ENCODE measurements at places on chromosomes 2 and 18.

DNA sequence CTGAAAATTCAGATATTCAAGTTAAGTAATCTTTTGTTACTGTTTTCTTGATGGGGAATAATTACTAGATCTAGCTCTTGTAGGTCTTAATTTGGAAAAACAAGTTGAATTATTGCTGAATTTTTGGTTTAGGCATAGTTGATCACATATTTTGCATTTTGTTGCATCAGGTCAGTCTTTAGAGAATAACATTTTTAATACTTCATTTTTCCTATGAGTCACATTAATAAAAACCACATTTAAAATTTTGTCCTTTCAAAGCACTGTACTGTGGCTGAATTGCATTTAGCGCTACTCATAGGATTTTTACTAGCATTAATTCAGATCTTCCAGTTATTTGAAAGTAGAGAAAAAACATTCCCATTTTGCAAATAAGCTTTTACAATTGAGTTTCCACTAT lies 23.2 kb downstream of the MAP4K4 start:
- DNase-seq: no peak

GRCh38 chr18:74006143-74006542 lies 141.5 kb downstream of the FBXO15 start:
- DNase-seq: no peak

DNA sequence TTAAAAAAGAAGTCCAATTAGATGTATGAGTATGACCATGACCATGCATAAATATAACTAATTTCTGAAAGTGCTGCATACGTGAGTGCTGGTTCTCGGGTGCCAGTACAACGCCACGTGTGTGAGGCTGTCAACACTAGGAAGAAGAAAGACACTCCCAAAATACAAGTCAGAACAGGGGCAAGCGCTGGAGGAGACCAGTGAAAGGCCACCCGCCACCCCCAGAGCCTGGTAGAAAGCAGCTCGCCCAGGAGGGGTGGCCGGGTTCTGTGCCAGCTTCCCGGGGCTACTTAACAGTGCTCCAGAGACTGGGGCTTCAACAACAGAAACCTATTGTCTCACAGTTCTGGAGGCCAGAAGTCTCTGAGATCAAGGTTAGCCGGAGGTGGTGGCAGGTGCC lies 147.6 kb downstream of the RTP5 start:
- no peak for DNase-seq

DNA sequence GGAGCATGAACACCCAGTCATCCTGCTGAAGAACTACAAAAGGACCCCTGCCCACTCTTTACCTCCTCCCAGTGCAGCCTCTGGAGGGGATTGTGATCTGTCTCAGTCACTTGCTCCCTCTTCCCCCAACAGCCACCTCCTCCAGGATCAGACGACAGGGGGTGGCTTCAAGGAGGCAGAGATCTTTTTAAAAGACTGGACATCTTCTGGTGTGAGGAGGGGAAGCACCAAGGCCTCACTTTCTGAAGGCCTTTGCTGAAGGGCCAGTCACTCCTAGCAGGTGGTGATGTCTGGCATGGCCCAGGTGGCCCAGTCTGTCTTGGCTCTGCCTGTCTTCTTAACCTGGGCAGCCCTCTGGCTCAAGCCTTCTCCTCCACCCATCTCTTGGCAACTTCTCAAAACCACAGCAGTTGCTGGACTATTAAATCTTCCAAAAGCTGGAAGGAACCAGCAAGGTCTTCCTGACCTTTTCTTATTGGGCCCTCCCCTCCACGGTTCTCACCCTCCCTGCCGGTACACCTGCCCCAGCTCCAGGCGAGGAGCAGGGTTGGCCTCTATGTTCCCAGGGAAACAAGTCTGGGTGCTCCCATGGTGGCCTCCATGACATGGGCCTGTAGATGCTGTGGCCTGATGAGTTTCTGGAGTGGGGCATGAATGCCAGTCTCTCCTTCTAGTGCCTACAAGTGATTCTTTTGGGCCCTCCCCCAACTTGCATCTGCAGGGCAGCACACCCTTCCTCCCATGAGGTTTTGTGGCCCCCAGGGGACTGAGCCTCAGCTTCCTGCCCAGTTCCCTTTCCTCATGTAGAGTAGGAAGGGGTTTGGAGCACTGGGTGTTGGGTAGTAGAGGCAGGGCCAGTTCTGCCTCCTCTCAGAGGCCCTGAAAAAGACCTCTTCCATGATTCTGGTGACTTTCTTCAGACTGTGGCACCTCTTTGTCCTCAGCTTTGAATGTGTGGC lies 5.0 kb upstream of the ATP6V1B1 start:
- DNase-seq: no peak

DNA sequence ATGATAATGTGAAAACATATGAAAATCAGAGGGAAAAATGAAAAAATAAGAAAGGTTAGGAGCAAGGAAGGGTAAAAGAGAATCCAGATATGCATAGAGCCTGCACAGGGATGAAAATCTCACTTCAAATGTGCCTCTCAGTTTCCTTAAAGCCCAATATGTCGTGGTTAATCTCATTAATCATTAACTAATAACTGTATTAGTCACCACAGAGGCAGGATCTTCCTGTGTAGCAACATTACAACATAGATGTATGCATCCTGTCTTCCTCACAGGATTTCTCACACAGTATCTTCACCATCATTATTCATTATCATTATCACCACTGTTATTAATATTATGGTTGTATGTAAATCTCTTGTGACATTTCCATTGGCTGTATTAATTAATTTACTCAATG lies 361.2 kb upstream of the SOX11 start:
- no peak for DNase-seq

GRCh38 chr18:58541789-58542425 lies 87.0 kb downstream of the ALPK2 start:
- no peak for DNase-seq

DNA sequence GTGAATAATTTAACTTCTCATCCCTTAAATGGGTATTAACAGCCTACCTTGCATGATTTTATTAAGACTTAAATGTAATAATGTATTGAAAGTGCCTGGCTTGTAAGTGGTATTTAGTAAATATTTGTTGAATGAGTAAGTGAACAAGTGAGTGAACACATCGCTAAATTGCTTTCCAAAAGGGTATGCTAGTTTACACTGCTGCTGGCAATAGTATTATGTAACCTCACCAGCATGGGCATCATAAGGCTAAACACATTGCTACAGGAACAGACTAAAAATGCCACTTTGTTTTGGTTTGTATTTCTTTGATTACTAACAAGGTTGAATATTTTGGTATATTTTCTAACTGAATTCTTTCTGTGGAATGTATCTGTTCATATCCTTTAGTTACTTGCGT lies 9.8 kb downstream of the WDR43 start:
- DNase-seq: no peak

GRCh38 chr2:47134386-47135090 lies 20.6 kb downstream of the STPG4 start:
- DNase-seq: no peak

DNA sequence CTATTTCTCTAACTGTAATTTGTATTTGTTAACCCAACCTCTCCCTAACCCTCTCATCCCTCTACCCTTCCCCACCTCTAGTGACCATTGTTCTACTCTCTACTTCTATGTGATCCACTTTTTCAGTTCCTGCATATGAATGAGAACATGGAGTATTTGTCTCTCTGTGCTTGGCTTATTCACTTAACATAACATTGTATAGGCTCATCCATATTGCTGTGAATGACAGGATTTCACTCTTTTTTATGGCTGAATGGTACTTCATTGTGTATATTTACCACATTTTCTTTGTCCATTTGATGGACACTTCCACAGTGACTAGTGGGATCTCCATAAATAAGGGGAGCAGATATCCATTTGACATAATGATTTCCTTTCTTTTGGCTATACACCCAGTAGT lies 103.7 kb downstream of the PLEKHM3 start:
- DNase-seq: no peak

All from Jurkat, Clone E6-1 (cell line).